ENCODE measurements at places on chromosomes 5 and 9.

GRCh38 chr5:134563962-134564361 lies 38.5 kb downstream of the JADE2 start:
- no peak for DNase-seq

DNA sequence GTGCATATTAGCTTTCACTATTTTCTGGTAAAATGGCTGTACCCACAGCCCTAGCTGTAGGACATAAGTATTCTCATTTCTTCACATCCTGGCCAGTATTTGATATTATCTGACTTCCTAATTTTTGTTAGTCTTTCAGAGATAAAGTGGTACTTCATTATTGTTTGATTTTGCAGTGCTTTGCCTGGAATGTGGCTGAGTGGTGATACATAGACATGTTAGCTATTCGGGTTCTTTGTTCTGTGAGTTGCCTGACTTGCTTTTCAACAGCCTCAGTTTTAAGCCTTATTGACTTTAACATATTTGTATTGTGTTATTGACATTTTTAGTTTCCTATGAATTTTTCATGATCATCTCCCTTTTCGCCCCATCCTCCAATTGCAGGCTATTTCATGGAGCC lies 161.1 kb downstream of the GABBR2 start:
- no peak for DNase-seq

DNA sequence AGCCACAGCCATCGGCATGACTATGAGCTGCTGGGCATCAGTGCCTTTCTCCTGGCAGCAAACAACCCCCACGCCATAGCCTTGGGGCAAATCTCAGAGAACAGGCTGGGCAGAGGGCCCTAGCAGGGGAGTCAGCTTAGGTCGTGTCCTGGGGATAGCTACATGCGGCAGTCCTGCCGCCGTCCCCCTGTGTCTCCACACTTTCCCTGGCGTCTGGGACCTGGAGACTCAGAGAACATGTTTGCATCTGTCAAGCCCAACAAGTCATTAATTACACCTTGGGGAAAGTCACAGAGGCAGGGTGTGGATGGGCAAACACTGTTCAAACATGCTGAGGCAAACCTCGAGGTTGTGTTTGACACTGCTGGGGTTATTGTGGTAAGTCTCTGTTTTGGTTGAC lies 123.6 kb downstream of the C5orf15 start:
- no peak for DNase-seq

GRCh38 chr5:102596113-102596512 lies 97.3 kb upstream of the SLCO6A1 start:
- DNase-seq: no peak

DNA sequence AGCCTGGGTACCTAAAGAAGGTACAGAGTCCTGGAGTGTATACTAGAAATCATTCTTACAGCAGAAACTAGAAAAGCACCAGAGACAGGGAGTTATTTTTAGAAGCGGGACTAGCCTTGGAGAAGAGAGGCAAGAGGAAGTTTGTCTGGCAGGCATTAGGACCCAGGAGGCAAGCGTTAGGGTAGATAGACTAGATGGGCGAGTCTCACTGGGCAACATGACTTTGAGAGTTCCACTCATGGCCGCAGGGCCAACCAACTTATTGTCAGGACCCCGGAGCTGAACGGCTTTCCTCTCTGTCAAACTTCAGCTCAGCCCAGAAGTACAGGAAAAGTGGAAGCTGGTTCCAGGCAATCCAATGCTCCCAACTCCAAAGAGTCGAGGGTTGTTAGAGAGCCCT lies 34.1 kb upstream of the NPR3 start:
- DNase-seq: no peak

- no peak for DNase-seq
Observed at GRCh38 chr5:60277941-60278340, 384.4 kb upstream of the PDE4D start.

DNA sequence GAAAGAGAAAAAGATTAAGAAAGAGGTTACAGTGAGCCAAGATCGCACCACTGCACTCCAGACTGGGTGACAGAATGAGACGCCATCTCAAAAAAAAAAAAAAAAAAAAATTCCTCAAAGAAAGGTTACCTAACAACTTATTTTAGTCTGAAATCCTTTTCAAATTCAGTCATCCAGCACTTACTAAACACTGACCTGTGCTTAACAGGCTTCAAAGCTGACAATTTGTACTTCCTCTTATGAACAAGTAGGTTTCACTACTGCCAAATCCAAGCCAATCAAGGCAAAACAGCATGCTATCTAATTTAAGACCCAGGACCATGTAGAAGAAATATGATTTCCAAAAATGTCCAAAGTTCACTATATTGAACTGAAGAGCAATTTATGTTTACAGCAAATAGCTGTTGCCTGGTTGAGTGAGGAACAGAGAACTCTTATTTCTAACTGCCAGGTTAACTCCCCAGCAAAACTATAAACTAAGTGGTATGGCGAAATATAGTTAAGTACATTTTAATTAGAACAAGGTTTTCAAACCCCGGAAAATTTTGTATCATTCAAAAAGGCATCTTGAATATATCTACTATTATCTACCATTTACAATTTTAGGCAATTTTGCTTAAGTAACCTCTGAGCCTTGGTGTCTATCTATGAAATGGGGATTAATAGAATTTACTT lies 13.4 kb downstream of the PWWP2A start:
- DNase-seq: no peak

DNA sequence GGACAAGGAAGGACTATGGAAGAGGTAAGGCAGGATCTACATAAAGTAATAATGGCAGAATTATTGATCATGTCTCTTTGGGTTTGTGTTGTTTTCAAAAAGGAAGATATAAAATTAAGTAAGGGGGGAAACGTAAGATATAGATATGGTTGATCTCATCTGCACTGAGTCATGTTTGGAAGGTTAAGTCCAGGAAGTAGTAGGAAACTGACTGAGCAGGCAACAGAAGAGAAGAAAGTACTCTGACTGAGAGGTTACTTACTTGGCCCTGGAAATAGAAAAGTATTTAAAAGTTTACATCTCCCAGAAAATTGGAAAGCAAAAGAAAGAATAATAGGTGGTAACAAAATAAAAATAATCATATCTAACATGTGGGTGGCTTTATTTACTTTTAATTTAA lies 405.3 kb upstream of the RGMB start:
- DNase-seq: no peak

- peak; percentile 35 for DNase-seq
Observed at GRCh38 chr9:101235105-101235866, 149.5 kb downstream of the BAAT start.

GRCh38 chr5:150001660-150002486 lies 1.3 kb downstream of the HMGXB3 start:
- DNase-seq: peak; percentile 76

DNA sequence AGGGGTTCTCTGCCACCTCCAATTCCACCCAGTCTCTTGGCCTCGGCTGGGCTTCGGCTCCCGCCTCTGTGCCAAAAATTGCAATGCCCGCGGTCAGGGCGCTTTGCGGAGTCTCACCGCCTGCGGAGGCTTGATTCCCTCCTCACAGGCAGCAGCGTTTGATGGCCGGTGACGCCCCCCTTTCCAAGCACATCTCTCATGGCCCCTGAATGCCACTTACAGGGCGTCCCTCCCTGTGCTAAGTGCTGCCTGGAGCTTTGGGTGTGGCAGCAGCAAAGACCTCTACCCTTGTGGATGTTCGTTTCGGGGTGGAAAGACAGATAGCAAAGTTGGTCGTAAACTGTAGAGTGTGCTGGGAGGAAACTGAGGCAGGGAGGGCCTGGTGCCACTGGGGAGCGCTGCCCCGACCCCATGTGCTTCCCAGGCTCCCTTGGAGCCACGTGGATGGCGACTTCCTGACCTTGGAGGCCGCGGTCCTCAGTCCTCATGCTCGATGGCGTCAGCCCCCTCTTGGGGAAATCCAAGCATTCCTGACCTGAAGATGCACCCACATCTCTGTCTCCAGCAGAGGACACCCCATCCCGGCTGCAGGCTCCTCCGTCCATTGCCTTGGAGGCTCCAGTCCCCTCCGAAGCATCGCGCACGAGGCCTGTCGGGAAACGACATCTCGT lies 249.2 kb upstream of the IRX4 start:
- no peak for DNase-seq

DNA sequence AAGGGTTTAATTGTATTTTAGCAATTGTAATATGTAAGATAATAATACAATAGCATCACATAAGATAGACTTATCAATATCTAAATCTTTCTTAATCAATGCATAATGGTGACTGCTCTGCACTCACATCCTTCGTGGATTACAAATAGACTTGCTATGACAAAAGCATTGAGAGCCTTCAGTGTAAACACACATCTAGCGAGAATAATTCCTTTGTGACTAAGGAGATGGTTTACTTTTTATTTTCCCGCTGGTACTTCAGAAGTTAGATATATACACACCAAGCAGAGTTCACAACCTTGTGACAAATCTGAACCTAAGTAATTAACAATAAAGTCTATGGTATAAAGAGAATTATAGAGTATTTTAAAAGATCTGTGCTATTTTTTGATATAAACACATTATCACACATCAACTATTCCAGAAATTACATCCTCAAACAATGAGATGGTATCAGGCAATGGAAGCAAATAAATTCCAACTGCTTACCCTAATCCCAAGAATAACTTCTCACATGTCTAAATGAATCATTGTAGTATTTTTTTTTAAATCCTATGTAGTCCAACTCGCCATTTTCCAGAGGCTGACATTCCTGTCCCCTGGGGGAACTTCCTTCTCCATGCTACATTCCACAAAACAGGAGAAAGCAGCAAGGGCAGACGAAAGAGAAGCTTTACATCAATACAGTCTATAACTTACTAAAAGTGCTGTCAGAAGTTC lies 51.2 kb downstream of the MAPKAP1 start:
- DNase-seq: no peak

DNA sequence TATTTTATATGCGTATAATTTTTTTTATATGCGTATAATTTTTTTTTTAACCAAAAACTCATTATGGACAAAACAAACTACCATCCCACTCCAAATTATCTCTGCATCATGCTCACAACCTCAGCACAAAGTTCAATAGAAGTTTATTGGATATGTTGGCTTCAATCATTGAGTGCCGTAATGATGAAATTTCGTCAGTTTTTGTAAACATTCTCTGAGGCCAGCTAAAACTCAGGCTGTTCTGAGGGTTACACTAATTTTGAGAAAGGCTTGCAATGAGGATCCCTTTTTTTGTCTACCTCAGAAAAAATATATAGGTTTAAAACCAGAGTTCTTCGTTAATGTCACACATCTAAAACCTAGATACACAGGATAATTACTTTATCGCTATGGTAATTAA lies 1253.2 kb downstream of the EFNA5 start:
- DNase-seq: no peak

GRCh38 chr5:10678244-10678643 lies 82.8 kb downstream of the DAP start:
- DNase-seq: no peak

GRCh38 chr5:73630765-73631164 lies 4.8 kb downstream of the ARHGEF28 start:
- no peak for DNase-seq

GRCh38 chr9:135906291-135907005 lies 898 bp downstream of the CAMSAP1 start:
- DNase-seq: no peak

DNA sequence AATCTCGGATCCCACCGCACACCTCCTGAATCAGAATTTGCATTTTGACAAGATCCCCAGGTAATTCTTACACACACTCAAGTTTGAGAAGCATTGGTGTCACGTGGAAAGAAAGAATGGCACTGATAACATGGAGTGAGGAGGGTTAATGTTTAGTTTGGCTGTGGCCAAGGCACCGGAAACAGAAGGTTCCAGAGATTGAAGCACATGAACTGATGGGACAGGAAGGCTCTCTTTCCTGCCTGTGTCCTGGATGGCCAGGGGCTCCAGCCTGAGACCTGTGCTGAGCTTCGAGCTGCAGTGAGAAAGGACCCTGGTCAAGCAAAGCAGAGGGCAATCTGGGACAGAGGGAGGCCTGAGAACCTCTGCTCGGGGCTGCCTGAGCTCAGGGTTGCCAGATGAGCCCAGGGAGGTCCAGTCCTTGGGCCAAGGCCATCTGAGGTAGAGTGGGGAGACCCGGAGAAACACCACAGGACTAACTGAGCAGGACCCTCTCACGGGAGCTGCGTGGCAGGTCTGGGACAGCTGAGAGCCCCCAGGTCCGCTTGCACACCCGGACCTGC lies 27.3 kb downstream of the AFAP1L1 start:
- DNase-seq: no peak

- DNase-seq: no peak
Observed at GRCh38 chr9:6086006-6086655, 70.7 kb upstream of the RANBP6 start.

DNA sequence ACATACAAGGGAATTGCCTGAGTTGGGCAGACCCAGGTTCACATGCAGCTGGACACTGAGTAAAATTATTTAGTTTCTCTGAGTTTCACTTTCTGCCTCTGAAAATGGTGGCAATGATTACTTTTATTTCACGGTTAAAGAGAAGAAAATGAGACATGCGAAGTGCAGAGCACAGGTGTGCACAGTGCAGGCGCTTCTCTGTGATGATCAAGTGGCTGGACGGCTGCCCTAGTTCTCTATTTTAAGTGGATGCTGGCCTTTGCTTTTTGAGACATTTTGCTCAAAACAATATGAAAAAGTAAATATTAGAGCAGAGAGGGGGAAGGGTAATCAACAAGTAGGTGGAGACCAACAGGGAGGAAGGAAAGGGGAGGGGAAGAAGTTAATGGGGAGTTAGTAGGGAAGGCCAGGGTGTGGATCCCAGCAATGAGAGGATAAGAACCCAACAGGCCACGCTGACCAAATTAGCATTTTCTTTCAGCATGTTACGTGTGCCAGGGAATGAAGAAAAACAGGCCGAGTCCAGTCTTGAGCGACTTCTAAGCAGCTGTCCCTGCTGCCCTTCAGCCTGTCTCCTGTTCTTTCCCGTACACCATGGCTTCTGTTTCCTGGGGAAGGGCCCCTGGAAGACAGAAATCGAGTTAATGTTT lies 16.1 kb downstream of the SNX18 start:
- DNase-seq: no peak
